Breast epithelium (tissue), 4 donors: ENCODE measurements at places on chromosomes 13 and 19.
A peak's percentile ranks its signal among the peaks of the same experiment; 100 is the strongest.

DNA sequence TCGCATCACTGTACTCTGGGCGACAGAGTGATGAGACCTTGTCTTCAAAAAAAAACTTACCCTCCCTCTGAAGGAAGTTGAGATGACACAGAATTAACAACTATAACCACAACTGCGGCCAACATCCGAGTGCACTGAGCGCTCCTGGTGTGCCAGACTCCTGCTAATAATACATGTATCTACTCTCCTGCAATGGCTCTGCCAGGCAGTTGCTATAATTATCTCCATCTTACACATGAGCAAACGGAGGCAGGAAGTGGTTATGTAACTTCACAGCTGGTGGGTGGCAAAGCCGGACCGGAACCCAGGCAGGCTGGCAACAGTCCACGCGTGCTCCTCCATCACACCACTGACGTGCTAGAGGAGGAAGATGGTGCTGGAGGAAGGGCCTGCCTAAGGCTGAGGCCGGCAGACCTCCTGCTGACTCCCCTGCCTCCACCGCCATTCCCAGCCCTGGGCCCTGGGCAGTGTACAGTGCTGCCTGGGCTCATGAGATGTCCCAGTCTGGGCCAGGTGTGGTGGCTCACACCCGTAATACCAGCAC, 12.6 kb downstream of the XRCC1 start:
- no peak overlapping the region for H3K27ac ChIP-seq
- no peaks in the 10 kb centered on the region for H3K4me1 ChIP-seq

DNA sequence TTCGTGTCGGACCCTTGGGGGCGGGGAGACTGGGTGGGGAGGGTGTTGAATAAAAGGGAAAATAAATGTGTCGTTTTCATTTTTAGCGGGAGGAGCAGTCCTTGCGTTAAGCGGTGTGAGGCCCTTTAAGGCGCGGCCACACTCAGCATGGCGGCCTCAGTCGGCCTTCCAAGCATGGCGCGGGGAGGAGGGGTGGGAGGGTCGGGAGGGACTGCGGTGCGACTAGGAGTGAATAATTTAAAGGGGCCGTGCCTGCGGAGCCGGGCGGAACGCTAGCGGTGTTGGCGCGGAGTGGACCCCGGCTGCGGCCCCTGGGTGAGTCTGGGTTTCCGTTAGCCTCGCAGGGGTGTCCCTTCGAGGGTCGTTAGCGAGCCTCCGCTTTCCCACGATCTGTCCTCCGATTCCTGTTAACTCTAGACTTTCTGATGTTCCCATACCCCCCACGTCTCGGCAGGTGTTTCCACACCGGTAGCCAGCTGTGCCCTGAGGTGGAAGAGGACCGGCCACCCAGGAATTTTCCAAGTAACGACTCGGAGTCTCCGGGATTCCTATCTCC, 1.5 kb upstream of the PNPLA6 start:
- H3K36me3 ChIP-seq = no peaks in the 10 kb centered on the region
- no peaks in the 10 kb centered on the region for H3K27me3 ChIP-seq
- H3K4me3 ChIP-seq = peak overlapping the region; percentile 87
- H3K27ac ChIP-seq = peak overlapping the region; percentile 89
- H3K4me1 ChIP-seq = peaks cover 3% of the 10 kb centered on the region

GRCh38 chr13:104773775-104774174, 1707.6 kb upstream of the SLC10A2 start:
- H3K27me3 ChIP-seq = no peaks in the 10 kb centered on the region
- no peak overlapping the region for H3K27ac ChIP-seq
- DNase-seq = no peak
- H3K4me1 ChIP-seq = no peaks in the 10 kb centered on the region
- H3K4me3 ChIP-seq = no peak overlapping the region
- H3K36me3 ChIP-seq = no peaks in the 10 kb centered on the region

- H3K27me3 ChIP-seq = no peaks in the 10 kb centered on the region
- H3K4me3 ChIP-seq = no peak overlapping the region
- H3K4me1 ChIP-seq = no peaks in the 10 kb centered on the region
- no peaks in the 10 kb centered on the region for H3K36me3 ChIP-seq
- DNase-seq = no peak
- no peak overlapping the region for H3K27ac ChIP-seq
Observed at GRCh38 chr19:34507414-34508067, 26.0 kb downstream of the WTIP start.

DNA sequence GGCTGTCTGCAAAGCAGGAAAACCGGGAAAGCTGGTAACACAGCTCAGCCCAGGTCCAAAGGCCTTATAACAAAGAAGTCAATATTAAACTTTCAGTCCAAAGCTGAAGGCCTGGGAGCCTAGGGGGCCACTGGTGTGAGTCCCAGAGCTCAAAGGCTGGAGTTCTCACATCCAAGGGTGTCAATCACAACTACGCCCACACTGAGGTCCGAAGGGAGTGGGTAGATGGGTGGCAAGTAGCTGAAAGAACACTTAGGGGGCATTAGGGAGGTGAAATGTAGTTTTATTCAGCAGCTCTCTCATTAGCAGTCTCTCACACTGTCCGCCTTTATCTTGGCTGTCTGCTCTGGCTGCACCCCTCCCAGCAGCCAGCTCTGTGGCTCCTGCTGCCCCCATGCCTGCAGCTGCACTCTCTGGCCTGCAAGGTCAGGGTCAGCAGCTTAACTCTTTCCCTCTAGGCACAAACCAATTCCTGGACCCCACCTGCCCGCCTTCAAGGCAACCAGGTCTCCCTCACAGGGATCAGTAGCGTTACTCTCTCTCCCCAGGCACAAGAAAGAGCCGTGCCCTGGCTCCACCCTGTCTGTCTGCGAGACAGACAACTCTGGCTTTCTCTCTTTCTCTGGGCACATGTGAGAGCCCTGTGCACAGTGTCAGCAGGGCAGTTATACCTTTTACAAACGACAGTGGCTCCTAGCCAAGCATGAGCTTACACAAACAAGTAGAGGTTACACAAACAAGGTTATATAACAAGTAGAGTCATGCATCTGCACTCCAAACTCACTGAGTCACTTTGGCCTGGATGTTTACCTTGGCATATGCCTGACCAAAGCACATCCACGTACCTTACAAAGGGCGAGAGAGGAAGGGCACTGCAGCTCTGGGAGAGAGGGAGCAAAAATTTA, 249.4 kb upstream of the PCDH20 start:
- no peak for DNase-seq
- H3K4me1 ChIP-seq = no peaks in the 10 kb centered on the region
- no peaks in the 10 kb centered on the region for H3K36me3 ChIP-seq
- no peak overlapping the region for H3K4me3 ChIP-seq

- no peaks in the 10 kb centered on the region for H3K36me3 ChIP-seq
- DNase-seq = peak; percentile 41
- no peak overlapping the region for H3K4me3 ChIP-seq
- no peaks in the 10 kb centered on the region for H3K4me1 ChIP-seq
Observed at GRCh38 chr19:21463449-21464105, 41.8 kb upstream of the ZNF429 start.

DNA sequence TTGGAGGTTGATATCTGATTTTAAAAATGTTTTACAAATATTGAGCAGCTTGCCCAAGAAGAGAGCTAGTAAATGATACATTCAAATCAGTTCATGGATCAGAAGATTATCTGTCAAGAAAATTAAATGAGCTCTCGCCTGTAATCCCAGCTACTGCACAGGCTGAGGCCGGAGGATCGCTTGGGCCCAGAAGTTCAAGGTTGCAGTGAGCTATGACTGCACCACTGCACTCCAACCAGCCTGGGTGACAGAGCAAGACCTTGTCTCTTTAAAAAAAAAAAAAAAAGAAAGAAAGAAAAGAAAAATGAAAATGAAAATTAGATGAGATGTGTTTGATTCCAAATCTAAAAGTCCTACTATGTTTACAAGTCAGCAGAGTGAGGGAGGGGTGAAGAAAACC, 2.4 kb downstream of the SPART start:
- H3K4me3 ChIP-seq = peak overlapping the region; percentile 86
- no peaks in the 10 kb centered on the region for H3K4me1 ChIP-seq
- H3K27me3 ChIP-seq = no peaks in the 10 kb centered on the region
- H3K36me3 ChIP-seq = no peaks in the 10 kb centered on the region

DNA sequence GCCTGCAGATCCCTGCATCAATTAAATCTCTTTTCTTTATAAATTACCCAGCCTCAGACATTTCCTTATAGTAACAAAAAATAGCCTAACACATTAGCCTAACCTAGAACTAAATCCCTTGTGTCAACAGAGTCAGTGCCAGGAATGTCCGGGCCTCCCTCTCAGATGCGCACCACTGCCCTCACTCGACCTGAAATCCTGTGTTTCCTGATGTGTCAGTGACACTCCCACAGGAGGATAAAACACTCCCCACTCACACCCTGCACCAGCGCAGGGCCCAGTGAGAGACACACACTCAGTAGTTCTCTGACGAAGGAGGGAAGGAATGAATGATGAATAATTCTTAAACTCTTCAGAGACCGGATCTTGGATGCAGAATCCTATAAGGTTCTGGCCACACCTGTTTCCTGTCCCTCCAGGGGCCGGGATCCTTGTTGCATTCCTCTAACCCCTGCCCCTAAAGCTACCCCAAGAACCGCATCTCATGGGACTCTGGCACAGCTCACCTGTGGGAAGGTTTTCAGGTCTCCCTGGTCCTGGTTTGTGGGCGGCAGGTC, 3.1 kb downstream of the CEACAM3 start:
- H3K36me3 ChIP-seq = no peaks in the 10 kb centered on the region
- H3K27ac ChIP-seq = no peak overlapping the region
- no peaks in the 10 kb centered on the region for H3K4me1 ChIP-seq
- DNase-seq = no peak
- H3K4me3 ChIP-seq = no peak overlapping the region

- no peaks in the 10 kb centered on the region for H3K27me3 ChIP-seq
- no peak overlapping the region for H3K4me3 ChIP-seq
- H3K4me1 ChIP-seq = no peaks in the 10 kb centered on the region
- no peak for DNase-seq
Observed at GRCh38 chr13:20921572-20921971, 19.0 kb upstream of the XPO4 start.

DNA sequence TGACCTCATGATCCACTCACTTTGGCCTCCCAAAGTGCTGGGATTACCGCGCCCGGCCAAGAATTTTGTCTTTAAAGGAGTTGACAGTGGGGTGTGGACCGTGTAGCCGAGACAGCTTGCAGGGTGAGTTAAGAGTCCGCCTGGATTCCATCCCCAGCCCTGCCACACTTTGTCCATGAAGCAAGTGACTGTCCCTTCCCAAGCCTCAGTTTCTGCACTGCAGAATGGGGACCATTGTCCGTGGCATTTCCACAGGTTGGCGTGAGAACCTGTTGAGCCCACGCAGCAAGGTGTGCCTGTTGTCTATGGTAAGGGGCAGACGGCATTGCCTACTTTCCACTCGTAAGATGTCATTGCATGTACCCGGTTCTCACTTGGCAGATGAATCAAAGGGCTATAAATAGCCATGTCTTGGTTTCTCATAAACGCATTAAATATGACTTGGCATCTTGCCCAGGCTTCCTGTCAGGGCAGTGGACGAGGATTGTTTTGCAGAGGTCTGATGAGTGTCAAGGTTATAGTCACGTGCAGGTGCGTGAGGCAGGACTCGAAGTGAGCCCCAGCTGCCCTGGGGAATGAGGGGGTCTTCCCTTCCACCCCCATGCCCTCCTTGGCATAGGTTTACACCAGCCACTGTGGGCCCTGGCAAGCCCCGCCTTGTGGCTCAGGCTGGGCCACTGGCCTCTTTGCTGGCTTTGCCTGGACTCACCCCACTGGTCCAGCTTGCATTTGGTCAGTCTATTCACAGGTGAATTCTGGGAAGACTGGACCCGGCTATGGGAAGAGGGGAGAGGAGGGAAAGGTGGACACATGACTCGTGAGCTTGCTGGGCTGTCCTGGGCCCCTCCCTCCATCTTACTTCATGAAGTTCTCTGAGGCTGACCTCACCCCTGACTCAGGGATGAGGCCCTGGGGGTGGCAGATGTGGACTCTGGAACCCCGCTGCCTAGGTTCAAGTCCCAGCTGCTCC, 14.6 kb downstream of the FAM187B start:
- no peaks in the 10 kb centered on the region for H3K4me1 ChIP-seq
- H3K36me3 ChIP-seq = no peaks in the 10 kb centered on the region
- H3K27ac ChIP-seq = peak overlapping the region; percentile 93
- peak; percentile 55 for DNase-seq
- H3K27me3 ChIP-seq = no peaks in the 10 kb centered on the region

- H3K4me1 ChIP-seq = peaks cover 10% of the 10 kb centered on the region
- H3K4me3 ChIP-seq = no peak overlapping the region
- DNase-seq = no peak
- H3K27me3 ChIP-seq = no peaks in the 10 kb centered on the region
Observed at GRCh38 chr13:110916301-110917142, 1.7 kb upstream of the ANKRD10 start.

- H3K4me1 ChIP-seq = no peaks in the 10 kb centered on the region
- DNase-seq = no peak
- H3K4me3 ChIP-seq = no peak overlapping the region
- H3K36me3 ChIP-seq = peaks cover 6% of the 10 kb centered on the region
- no peaks in the 10 kb centered on the region for H3K27me3 ChIP-seq
Observed at GRCh38 chr19:5153601-5154128, 184.8 kb downstream of the KDM4B start.

GRCh38 chr13:79703772-79704171, 222.8 kb downstream of the NDFIP2 start:
- no peak for DNase-seq
- no peaks in the 10 kb centered on the region for H3K27me3 ChIP-seq
- H3K27ac ChIP-seq = no peak overlapping the region
- no peak overlapping the region for H3K4me3 ChIP-seq

GRCh38 chr13:24802074-24802473, 38.1 kb downstream of the RNF17 start:
- no peaks in the 10 kb centered on the region for H3K36me3 ChIP-seq
- H3K4me3 ChIP-seq = no peak overlapping the region
- H3K4me1 ChIP-seq = no peaks in the 10 kb centered on the region

DNA sequence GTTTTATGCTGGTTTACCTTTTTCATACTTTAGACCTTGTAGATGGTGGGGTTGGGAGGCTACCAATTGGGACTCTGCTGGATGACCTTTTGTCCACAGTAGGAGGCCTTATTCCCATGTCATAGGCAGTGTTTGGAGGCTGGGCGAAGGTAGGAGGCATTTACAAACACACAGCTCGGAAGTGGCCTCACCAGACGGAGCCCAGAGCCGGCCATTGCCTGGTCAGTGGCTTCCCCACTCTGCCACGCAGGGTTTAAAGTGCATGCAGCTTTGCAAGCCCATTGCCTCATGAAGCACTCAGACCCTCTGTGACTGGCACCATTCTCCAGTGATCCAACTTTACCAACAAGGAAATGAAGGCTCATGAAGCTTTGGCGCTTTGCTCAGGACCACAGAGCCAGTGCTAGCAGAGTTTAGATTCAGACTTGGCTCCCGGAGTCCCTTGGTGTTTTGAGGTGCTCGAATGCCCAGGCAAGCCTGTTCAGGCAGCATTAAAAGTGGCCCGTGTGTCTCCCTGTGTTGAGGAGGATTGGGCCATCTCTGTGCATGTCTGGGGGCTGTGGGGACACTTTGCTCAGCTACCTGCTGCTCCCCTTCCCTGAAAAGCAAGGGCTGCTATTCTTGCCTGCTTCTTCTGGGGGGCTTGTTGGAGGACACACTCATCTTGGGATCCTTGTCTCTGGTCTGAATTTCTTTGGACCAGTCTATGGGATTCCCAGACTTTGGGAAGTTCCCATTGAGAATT, 148.7 kb downstream of the ZNF536 start:
- H3K27ac ChIP-seq = no peak overlapping the region
- no peaks in the 10 kb centered on the region for H3K36me3 ChIP-seq
- DNase-seq = no peak
- H3K4me1 ChIP-seq = no peaks in the 10 kb centered on the region
- no peaks in the 10 kb centered on the region for H3K27me3 ChIP-seq
- H3K4me3 ChIP-seq = no peak overlapping the region

- no peak for DNase-seq
- no peaks in the 10 kb centered on the region for H3K4me1 ChIP-seq
- H3K36me3 ChIP-seq = no peaks in the 10 kb centered on the region
- no peaks in the 10 kb centered on the region for H3K27me3 ChIP-seq
- peak overlapping the region; percentile 40 for H3K4me3 ChIP-seq
Observed at GRCh38 chr19:51166846-51167490, 24.9 kb downstream of the SIGLEC7 start.
